Fibroblast of lung (primary cell): ENCODE measurements at places on chromosomes 16 and 17. TPM values are rescaled to one million over a fixed set of nuclear protein-coding genes. Genes with fewer than 3 reads are reported as not detected.

UNC45B gene
- not detected in 2 replicates for total RNA-seq

KRT33B gene
- not detected in 2 replicates for total RNA-seq

NAGS gene
- total RNA-seq: 3.3 and 7.4 TPM in 2 replicates

HSD11B2 gene
- total RNA-seq: under 0.01 TPM in 1 of 2 replicates, not detected in the other

TRAPPC2L gene
- 46.5 and 47.7 TPM in 2 replicates for total RNA-seq

KRTAP4-1 gene
- total RNA-seq: not detected in 2 replicates

SLC7A5 gene
- 19.5 and 38.3 TPM in 2 replicates for total RNA-seq

CBLN1 gene
- not detected in 2 replicates for total RNA-seq

TNFRSF13B gene
- not detected in 2 replicates for total RNA-seq

SDR42E1 gene
- 0.77 and 1.8 TPM in 2 replicates for total RNA-seq

ABCA9 gene
- 3.1 and 14.1 TPM in 2 replicates for total RNA-seq

NEK8 gene
- 2.8 TPM in 2 replicates for total RNA-seq

DRC7 gene
- under 0.01 TPM in 1 of 2 replicates, not detected in the other for total RNA-seq

PLXDC1 gene
- 4.1 and 6.3 TPM in 2 replicates for total RNA-seq

JPH3 gene
- total RNA-seq: not detected in 2 replicates

ICAM2 gene
- total RNA-seq: 2.6 and 3.5 TPM in 2 replicates

CNTD1 gene
- total RNA-seq: 0.26 and 0.66 TPM in 2 replicates

EZH1 gene
- total RNA-seq: 16.4 and 28.6 TPM in 2 replicates

MGAT5B gene
- total RNA-seq: 0.17 and 0.26 TPM in 2 replicates

CLEC3A gene
- not detected in 2 replicates for total RNA-seq

SLC26A11 gene
- 8.2 and 19.3 TPM in 2 replicates for total RNA-seq
